ENCODE measurements at places on chromosomes 1 and 21.

- no peak for DNase-seq
Observed at GRCh38 chr1:107344836-107345235, 204.0 kb downstream of the NTNG1 start.

DNA sequence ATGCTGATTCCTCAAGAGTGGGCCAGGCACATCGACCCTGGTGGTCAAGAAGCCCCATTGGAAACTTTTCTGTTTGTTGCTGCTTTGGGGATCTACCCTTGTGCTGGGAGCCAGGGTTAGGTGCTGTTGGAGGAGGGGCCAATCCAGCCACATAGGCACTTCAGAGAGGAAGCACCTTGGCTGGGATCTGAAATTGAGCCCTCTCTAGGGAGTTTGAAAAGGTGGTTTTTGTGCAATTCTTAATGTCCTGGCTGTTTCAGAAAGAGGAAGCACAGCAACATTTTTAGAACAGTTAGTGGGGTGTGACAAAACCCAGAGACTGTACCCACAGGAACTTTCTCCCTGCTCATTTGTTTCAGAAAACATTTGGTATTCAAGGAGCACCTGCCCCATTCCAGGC, 17.2 kb upstream of the BEND5 start:
- DNase-seq = no peak

DNA sequence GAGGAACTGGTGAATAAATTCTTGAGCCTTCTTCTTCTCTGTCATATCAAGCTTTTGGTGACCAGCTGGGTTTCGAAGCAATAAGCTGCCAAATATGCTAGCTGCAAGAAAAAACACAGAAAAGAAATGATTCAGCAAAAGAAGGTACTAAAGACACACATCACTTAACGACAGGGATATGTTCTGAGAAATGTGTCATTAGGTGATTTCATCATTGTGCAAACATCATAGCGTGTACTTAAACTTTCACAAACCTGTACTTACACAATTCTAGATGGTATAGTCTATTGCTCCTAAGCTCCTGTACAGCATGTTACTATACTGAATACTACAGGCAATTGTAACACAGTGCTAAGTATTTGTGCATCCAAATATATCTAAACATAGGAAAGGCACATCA, 2.9 kb upstream of the MTF1 start:
- DNase-seq = no peak

- DNase-seq = no peak
Observed at GRCh38 chr1:72869441-72869840, 587.1 kb upstream of the NEGR1 start.

DNA sequence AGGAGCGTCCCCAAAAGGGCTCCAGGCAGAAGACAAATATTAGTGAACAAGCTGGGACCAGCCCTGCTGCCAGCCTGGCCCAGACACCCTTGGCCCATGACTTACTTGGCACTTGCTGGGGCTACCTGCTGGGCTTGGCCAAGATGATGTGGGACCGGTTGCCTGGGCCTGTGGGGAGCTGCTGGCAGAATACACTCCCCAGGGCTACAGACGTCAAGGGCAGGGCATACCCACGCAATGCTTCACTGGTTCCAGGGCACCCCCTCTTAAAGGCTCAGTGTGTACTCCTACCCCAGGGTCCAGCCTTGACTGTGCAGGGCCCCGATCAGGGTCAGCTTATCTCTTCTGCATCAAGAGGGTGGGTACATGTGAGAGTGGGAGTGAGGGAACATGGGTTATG, 106.5 kb upstream of the SLC2A1 start:
- no peak for DNase-seq

Data from NCI-H1930 (cell line).